ENCODE measurements at places on chromosomes 16 and 17. TPM values are rescaled to one million over a fixed set of nuclear protein-coding genes. Genes with fewer than 3 reads are reported as not detected.

- DNase-seq, result no peak
Observed at GRCh38 chr17:44589316-44590071, 32.2 kb downstream of the FZD2 start.

DNA sequence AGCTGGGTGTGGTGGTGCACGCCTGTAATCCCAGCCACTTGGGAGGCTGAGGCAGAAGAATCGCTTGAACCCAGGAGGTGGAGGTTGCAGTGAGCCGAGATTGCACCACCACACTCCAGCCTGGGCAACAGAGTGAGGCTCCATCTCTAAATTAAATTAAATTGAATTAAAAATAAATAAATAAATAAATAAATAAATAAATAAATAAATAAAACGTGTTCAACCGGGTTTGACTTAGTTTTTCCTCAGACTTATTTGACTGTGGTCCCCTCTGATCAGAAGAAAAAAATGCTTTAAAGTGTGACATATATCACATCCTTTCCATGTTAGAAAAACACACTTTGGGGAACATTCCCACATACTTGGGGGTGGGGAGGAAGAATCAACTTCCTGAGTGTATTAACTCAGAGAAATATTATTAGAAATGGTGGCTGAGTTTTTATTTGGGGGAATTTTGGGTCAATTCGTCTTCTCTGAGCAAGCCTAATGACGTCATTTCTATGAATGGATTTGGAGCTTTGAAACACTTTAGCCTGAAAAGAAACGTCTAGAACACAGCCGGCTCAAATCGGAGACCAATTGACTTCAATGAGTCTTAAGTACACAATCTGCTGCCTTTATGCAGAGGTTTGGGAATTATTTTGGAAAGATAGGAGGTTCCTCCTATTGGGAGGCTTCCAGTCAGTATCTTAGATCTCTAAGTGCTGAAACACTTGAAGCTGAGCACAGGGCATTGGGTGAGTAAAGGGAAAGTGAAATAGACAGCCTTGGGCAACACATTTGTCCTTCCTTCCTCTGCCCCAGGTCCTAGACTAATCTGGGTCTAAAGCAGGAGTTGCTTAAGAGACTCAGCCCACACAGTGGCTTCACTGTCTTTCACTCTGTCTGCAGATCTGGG lies 132.6 kb downstream of the PITPNC1 start:
- DNase-seq, result no peak

- DNase-seq, result no peak
Observed at GRCh38 chr17:59436900-59437299, 105.4 kb downstream of the YPEL2 start.

ARL4D gene
- 2.9 TPM for total RNA-seq

DPEP3 gene
- 0.48 TPM for total RNA-seq

GRCh38 chr16:78490431-78490830 lies 391.0 kb downstream of the WWOX start:
- no peak for DNase-seq

DNA sequence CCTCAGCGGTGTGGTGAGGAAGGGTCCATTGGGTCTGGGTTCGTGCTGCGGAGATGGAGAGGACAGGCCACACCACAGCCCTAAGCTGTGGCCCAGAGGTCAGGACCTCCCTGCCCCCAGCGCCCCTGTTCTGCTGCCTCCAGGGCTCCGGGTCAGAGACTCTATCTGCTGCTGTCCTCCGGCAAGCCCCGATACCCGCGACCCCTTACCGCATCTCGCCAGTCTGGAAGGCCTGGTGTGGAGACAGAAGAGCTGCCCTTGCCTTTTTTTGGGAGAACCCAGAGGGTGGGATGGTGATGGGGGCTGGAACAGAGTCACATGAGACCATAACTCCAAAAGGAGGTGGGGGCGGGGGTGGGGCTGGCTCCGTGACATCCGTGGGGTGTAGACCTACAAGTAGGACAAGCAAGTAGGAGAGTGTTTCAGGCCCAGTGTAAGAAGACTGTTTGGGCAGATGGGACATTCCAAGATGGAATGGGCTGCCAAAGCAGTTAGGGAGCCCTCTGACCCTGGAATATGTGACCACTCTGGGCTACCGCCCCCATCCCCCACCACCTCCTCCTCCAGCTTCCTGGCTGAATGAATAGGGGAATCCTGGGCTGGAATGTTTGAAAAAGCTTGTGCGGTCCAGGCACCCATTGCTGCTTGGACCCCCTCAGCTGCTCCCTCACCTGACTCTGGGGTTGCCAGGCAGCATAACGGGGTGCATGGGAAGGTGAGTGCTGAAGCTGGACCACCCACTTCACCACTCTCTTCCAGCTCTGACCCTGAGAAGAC lies 1.4 kb downstream of the XYLT2 start:
- no peak for DNase-seq

- DNase-seq, result no peak
Observed at GRCh38 chr16:25580041-25580440, 111.7 kb upstream of the HS3ST4 start.

- no peak for DNase-seq
Observed at GRCh38 chr17:78684026-78684425, 98.0 kb downstream of the CYTH1 start.

GRCh38 chr17:34606763-34607162 lies 27.4 kb downstream of the TMEM132E start:
- DNase-seq, result no peak

MMD gene
- 26.3 TPM for total RNA-seq

IFT20 gene
- 30.9 TPM for total RNA-seq

DNA sequence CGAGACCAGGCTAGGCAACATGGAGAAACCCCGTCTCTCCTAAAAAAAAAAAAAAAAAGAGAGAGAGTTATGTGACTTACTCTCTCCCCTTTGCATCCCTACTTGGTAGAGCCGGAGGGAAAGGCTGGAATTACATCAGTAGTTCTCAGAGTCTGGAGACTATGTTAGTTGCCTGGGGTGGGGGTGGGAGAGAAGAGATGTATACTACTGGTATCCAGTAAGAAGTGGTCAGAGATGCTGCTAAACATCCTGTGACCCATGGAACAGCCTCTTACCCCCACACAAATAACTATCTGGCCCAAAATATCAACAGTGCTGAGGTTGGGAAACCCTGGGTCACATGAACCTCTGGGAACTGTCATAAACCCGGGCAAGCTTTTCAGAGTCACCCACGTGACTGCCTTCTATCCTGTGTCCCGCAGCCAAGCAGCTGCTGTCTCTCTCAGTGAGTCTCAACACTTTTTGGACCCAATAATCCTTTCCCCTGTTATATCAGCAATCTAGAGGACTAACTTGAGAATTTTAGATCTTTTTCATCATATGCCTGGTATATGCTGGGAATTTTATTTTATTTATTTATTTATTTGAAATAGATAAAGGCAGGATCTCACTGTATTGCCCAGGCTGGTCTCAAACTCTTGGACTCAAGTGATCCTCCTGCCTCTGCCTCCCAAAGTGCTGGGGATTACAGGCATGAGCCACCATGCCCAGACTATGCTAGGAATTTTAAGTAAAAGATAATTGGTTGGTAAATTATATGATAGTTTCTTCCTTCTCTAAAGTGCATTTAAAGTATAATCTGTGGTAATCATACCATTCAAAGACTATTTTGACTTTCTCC lies 8.7 kb downstream of the EIF1 start:
- DNase-seq, result no peak

DNA sequence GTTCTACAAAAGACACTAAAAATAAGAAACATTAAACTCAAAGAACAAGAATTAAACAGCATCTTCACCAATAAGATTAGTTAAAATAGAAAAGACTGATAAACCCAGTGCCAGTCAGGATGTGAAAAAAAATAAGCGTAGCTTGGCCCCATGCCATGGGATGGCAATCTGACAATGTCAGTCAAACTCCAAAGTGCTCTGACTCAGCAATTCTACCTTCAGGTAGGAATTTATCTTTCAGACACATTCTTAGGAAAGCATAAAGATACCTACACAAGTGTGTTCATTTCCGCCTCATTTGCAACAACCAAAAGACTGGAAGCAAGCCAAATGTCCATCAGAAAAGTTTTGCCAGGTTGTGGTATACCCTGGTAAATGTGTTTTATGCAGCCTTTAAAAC lies 9.1 kb upstream of the MPO start:
- DNase-seq, result no peak

All from T-cell (primary cell).